Thoracic aorta (tissue), 2 donors: ENCODE measurements at places on chromosomes 16 and 17.

DNA sequence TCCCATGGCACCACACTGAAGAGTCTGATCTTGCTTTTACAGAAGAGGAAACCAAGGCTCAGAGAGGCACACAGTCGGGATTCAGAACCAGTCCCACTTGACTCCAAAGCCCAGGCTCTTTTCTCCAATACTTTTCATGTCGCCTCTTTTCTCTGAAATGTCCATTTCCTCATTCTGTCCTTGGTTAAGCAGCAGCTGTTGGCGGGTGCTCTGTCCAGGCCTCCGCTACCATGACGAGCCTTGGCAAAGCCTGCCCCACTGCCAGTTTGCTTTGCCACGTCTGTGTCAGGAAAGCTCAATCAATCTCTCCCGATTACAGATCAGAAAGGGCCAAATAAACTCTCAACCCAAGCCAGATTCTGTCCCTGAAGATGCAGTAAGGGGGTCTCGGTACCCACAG lies 9.1 kb upstream of the CEP295NL start:
- no peak for DNase-seq

DNA sequence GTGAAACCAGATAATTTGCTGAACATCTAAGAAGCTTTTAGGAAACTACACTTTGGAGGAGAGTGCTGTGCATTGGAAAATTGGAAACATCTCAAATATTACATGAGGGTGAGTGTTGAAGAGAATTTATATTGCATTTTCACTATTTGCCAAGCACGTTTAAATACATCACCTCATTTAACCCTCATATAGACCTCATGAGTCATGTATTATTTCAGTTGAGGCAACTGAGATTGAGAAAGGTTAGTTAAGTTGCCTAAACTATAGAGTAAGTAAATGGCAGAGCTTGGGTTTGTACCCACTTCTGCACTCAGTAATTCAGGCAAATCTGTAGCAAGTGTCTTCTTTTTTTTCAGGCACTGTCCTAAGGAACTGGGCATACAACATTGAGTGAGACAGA lies 3.7 kb upstream of the NLK start:
- DNase-seq: no peak

GRCh38 chr17:58270476-58271215 lies 10.1 kb downstream of the MPO start:
- DNase-seq: no peak

DNA sequence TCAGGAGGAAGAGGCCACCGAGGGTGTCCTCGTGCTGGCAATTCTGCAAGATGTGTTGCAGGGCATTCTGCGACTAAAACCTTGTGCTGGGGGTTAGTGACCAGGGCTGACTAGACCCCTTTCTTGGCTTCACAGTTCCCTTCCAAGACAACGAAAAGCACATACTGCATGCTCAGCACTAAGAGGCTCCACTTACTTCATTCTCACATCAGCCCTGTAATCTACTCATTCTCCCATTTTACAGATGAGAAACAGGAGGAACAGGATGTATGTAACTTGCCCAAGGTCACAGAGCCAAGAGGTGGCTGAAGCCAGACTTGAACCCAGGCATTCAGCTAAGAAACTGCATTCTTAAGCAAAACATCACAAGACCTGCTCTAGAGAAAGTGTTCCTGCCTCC lies 5.3 kb upstream of the PHOSPHO1 start:
- no peak for DNase-seq

DNA sequence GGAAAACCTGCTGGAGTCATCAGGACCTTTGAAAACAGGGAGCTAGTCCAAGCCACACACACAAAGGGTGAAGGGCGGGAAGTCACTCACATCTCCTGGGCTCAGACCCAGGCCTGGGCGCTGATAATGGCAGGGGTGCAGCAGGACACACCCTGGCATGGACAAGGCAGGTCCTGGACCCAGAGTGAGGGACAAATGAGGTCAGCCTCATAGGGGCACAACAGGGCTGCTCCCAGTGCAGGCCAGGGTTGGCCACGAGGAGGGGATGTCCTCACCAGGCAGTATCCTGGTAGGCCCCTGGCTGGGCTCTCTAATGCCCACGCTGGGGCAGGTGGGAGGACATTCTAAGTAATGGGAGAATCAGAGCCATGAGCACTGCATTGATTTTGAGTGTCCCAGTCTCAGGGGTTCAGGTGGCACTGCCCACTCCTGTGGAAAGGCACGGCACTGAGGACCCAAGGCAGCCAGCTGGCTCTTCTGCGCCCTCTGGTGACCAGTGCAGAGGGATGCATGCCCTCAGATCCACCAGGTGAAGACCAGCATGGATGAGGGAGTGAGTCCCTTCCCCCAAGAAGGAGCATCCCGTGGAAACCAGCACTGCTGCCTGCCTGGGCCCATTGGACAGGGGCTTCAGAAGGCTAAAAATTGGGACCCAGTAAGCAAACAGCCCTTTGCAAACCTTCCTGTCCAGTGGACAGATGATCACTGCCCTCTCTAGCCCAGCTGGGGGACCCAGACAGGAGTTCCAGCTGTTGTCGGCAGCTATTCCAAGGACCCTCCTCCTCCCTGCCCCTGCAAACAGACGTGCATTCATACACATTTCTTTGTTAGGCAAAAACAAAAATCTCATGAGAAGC lies 23.4 kb upstream of the SREBF1 start:
- no peak for DNase-seq

DNA sequence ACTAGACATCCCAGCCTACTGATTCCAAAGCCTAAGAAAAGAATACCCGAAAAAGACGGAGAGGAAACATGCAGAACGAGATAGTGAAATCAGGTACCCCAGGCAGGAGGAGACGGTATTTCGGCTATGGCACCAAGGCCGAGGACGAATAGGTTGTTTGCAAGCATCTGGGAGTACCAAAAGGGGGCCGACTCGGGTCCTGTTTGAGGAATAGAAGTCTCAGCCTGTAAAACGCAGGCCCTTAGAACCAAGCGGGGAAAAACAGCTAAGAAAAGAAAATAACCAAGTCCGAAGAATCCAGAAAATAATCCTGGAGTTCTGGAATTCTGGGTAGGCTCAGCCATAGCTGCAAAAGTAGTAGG lies 537 bp downstream of the SLC35B1 start:
- DNase-seq: no peak

- DNase-seq: no peak
These were observed 11.4 kb upstream of the MYH13 start for GRCh38 chr17:10384175-10384574.

DNA sequence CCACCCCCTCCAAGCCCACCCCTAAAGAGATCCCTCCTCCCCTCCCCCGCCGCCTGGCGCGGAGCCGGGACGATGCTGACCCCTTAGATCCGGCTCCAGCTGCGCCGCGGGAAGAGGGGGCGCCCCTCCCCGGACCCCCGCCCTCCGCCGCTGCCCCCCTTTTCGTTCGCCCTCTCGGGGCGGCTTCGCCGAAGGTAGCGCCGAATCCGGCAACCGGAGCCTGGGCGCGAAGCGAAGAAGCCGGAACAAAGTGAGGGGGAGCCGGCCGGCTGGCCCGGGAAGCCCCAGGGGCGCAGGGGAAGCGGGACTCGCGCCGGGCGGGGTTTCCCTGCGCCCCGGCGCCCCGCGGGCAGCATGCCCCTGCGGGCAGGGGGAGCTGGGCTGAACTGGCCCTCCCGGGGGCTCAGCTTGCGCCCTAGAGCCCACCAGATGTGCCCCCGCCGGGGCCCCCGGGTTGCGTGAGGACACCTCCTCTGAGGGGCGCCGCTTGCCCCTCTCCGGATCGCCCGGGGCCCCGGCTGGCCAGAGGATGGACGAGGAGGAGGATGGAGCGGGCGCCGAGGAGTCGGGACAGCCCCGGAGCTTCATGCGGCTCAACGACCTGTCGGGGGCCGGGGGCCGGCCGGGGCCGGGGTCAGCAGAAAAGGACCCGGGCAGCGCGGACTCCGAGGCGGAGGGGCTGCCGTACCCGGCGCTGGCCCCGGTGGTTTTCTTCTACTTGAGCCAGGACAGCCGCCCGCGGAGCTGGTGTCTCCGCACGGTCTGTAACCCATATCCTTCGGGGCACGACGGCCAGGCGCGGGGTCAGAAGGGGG lies 623 bp downstream of the CACNA1G start:
- DNase-seq: no peak

DNA sequence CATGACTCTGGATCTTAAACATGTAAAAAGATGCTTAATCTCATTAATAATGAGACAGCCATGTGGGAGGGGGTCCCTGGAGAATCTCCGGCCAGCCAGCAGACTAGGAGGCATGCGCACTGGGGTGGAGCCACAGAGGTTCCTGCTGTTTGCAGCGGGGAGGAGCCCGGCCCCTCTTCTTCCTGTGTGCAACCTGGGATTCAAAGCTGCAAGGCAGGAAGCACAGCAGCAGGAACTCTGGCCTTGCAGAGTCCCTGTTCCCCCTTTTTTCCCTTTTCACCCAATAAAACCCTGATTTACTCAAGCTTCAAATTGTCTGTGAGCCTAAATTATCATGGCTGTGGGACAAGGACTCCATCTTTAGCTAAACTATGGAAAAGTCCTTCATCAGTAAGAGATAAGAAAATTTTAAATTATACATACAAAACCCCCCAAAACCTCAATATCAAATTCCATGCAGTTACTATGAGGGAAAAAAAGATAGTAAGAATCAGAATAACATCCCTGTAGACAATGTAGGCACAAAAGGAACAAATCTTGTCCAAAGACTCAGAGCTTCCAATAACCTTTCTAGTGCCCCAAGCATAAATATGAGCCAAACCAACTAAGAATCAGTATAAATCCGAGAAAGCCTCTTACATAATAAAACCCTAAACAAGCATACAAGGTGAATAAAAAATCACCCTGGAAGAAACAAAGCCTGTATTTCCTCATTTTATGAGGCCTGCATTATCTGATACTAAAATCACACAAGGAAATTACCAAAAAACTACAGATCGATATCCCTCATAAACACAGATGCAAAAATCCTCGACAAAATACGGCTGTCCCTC lies 12.1 kb downstream of the CFDP1 start:
- DNase-seq: no peak
